T-helper 17 cell (primary cell): ENCODE measurements at places on chromosomes 12 and 14. TPM values are rescaled to one million over a fixed set of nuclear protein-coding genes. Genes with fewer than 3 reads are reported as not detected.

- DNase-seq: no peak
These were observed 119.3 kb upstream of the MDM1 start for GRCh38 chr12:68451261-68452077.

GRCh38 chr12:15772405-15773018, 16.7 kb downstream of the EPS8 start:
- DNase-seq: no peak

- DNase-seq: no peak
These were observed 28.6 kb downstream of the PYM1 start for GRCh38 chr12:55899082-55899481.

- DNase-seq: no peak
These were observed 20.0 kb downstream of the NFKBIA start for GRCh38 chr14:35384455-35385041.

DNA sequence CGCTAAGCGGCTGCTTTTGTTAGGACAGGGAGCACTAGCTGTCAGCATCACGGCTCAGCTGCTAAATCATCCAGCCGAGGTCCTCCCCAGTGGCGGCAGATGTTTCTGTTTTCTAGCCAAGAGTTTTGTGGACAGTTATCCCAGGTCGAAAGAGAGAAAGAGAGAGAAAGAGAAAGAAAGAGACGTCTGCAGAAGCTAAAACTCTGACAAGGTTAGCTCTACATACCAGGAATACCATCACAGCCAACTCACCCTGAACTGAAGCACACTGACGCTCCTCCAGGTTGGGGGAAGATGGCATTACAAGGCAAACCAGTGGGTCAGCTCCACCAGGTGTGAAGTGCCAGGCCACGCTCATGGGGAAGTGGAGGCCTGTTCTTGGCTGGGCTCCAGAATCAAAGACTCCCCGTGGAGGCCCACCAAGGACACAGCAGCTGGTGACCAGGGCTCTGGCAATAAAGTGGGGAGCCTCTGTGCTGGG, 64.9 kb upstream of the DICER1 start:
- DNase-seq: no peak

DNA sequence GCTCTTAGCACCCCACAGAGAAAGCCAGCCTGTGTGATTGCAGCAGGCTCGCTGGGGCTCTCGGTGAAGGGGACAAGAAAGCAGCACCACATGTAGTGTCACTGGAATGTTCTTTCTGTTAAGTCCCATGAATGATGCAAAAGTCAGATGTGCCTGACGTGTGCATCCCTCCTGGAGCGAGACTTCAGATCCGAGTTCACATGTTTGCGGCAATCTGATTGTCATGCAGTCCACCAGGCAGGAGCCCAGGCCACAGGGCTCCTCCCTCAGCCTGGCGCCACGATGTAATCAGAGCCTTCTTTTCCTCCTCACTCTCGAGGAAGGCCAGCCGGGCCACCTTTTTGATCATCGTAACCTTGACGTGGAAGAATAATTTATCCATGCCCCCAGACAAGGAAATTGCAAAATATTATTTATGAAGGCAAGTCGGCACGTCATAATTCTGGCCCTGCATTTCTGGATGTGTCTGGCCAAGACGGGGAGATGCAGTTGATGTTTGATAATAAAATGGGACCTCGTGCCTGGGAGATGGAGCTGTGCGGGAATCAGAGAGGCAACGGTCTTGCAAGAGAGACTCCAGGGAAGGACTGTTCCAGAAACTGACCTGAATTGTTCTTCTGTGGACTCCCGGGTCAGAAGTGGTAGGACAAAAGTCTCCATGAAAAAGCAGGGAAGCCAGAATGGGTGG, 214.6 kb downstream of the PHETA1 start:
- no peak for DNase-seq

- DNase-seq: no peak
These were observed 38.7 kb downstream of the FBRSL1 start for GRCh38 chr12:132528564-132529106.

Gene CEP170B
- total RNA-seq: 7.0 TPM
